ENCODE measurements at places on chromosomes 6 and 20.

GRCh38 chr20:54078296-54078984 lies 8.0 kb upstream of the BCAS1 start:
- no peaks in the 10 kb centered on the region for H3K36me3 ChIP-seq
- peak; percentile 50 for DNase-seq
- peak overlapping the region; percentile 77 for H3K4me3 ChIP-seq

DNA sequence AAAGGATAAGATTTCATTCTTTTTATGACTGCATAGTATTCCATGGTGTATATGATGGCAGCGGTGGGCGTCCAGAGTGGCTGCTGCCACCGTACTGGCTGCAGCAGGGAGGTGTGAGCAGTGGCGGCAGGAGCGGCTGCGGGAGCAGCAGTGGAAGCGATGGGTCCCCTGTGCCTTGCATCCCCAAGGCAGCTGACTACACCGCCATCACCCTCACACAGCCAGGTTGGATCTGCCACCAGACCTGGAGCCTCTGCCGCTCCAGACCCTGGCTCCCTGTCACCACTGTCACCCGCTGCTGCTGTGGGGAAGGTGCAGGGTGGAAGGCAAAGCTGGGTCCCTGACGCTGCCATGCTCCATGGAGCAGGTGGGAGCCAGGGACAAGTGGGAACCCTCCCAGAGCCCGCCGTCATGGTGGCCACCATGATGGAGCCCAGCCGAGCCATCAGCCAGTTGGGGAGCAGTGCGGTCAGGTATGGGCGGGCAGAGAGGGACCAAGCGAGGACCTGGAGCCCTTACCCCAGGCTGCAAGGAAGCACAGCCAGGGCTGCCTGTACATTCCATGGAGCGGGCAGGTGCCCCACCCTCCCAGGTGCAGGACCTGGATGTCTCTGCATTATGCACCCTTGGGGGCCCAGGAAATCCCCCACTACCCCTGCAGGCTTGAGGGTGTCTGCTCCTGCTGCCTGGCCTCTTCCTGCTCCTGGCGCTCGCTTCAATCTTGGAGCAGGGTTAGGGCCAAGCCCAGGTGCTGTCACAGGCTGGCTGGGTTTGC lies 226.1 kb downstream of the OTOR start:
- no peak overlapping the region for H3K4me3 ChIP-seq
- DNase-seq, result no peak
- no peaks in the 10 kb centered on the region for H3K36me3 ChIP-seq
- H3K27ac ChIP-seq, result no peak overlapping the region
- H3K4me1 ChIP-seq, result no peaks in the 10 kb centered on the region

DNA sequence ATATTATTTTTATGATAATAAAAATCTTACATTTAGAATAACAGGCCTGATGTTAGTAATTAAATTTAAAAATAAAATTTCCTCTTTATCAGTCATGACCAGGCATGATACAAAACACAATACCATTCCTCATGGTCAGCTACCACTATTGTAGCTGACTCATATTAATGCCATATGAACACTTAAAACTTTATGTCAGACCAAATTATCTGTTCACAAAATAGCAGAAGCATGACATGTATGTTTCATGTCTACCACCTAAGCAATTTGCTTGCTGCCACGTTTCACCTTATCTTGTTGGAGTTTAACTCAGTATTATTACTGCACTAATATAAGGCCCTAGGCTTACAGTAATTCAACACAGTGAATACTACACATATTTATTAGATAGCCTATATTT lies 65.7 kb downstream of the HTR1B start:
- no peak overlapping the region for H3K4me3 ChIP-seq
- H3K36me3 ChIP-seq, result no peaks in the 10 kb centered on the region
- H3K27me3 ChIP-seq, result no peaks in the 10 kb centered on the region
- DNase-seq, result no peak

- no peak overlapping the region for H3K4me3 ChIP-seq
- no peaks in the 10 kb centered on the region for H3K4me1 ChIP-seq
- peaks cover 6% of the 10 kb centered on the region for H3K27me3 ChIP-seq
- no peak overlapping the region for H3K27ac ChIP-seq
- H3K36me3 ChIP-seq, result no peaks in the 10 kb centered on the region
Measured at GRCh38 chr6:136186363-136186762, 63.7 kb downstream of the MTFR2 start.

- no peak for DNase-seq
- no peaks in the 10 kb centered on the region for H3K36me3 ChIP-seq
- no peaks in the 10 kb centered on the region for H3K27me3 ChIP-seq
- no peak overlapping the region for H3K27ac ChIP-seq
Measured at GRCh38 chr6:155382338-155382685, 68.0 kb upstream of the TFB1M start.

GRCh38 chr6:75694406-75694805 lies 54.6 kb upstream of the MYO6 start:
- H3K4me1 ChIP-seq, result no peaks in the 10 kb centered on the region
- H3K36me3 ChIP-seq, result peaks cover 22% of the 10 kb centered on the region
- DNase-seq, result no peak
- no peak overlapping the region for H3K27ac ChIP-seq
- no peak overlapping the region for H3K4me3 ChIP-seq
- H3K27me3 ChIP-seq, result no peaks in the 10 kb centered on the region

- no peaks in the 10 kb centered on the region for H3K4me1 ChIP-seq
- H3K4me3 ChIP-seq, result no peak overlapping the region
- DNase-seq, result no peak
- H3K27me3 ChIP-seq, result no peaks in the 10 kb centered on the region
- no peaks in the 10 kb centered on the region for H3K36me3 ChIP-seq
- H3K27ac ChIP-seq, result no peak overlapping the region
Measured at GRCh38 chr6:37122861-37123260, 47.1 kb upstream of the PIM1 start.

- H3K27ac ChIP-seq, result no peak overlapping the region
- no peaks in the 10 kb centered on the region for H3K4me1 ChIP-seq
- no peaks in the 10 kb centered on the region for H3K36me3 ChIP-seq
Measured at GRCh38 chr6:127051571-127052260, 66.8 kb upstream of the RSPO3 start.

GRCh38 chr6:63447134-63447533 lies 125.1 kb upstream of the LOC128125822 start:
- peaks cover 2% of the 10 kb centered on the region for H3K27me3 ChIP-seq
- DNase-seq, result no peak
- H3K4me3 ChIP-seq, result no peak overlapping the region
- H3K4me1 ChIP-seq, result no peaks in the 10 kb centered on the region

DNA sequence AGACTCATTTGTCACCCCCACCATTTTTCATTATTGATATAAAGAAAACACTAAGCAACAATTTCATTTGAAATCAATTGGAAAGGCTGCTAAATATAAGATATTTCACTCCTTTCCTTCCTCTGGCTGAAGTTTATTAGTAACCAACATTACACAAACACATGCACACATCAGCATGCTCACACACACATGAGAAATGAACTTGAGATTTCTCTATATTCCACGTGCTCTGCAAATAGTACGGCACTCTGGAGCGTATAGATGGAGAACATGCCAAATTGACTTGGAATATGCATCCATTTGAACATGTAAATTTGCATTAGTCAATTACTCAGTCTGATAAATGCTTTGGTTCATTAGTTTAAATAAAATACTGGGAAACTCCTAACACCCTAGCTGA lies 37.1 kb upstream of the F13A1 start:
- no peak for DNase-seq
- H3K4me3 ChIP-seq, result no peak overlapping the region
- peaks cover 2% of the 10 kb centered on the region for H3K27me3 ChIP-seq
- H3K36me3 ChIP-seq, result no peaks in the 10 kb centered on the region

GRCh38 chr20:22901921-22902320 lies 133.2 kb upstream of the SSTR4 start:
- no peak overlapping the region for H3K4me3 ChIP-seq
- H3K27ac ChIP-seq, result no peak overlapping the region
- H3K4me1 ChIP-seq, result no peaks in the 10 kb centered on the region
- peaks cover 2% of the 10 kb centered on the region for H3K27me3 ChIP-seq
- DNase-seq, result no peak
- H3K36me3 ChIP-seq, result no peaks in the 10 kb centered on the region

DNA sequence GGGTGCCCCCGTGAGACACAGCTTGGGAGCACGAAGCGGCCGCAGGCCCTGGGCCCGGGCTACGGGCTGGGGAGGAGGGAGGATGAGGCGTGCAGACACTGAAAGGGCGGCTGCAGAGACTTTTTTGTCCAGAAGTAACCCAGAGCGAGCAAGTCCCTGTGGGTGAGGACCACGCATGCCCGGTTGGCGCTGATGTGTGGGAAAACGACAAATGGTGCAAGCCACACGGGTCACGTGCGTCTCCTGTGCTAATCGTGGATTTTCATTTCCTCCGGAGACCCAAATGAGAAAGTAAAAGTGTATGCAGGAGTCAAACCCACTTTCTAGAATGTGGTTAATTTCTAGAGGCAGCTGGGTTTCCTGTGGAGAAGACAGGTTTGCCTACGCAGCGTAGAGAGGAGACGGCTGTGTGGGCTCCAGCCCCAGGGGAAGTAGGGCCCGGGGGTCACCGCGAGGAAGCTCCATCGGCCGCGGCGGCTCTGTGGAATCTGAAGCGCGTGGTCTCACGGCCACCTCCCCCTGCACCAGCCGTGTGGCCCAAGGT lies 19.0 kb downstream of the DLL1 start:
- peaks cover 28% of the 10 kb centered on the region for H3K4me1 ChIP-seq
- H3K27me3 ChIP-seq, result peaks cover 17% of the 10 kb centered on the region
- DNase-seq, result peak; percentile 92
- peak overlapping the region; percentile 79 for H3K4me3 ChIP-seq
- peak overlapping the region; percentile 68 for H3K27ac ChIP-seq

- H3K27ac ChIP-seq, result no peak overlapping the region
- H3K4me1 ChIP-seq, result no peaks in the 10 kb centered on the region
- H3K36me3 ChIP-seq, result no peaks in the 10 kb centered on the region
- no peak for DNase-seq
- no peaks in the 10 kb centered on the region for H3K27me3 ChIP-seq
Measured at GRCh38 chr20:16916165-16916564, 168.0 kb downstream of the OTOR start.

GRCh38 chr6:89239338-89239737 lies 22.2 kb upstream of the GABRR1 start:
- H3K27ac ChIP-seq, result no peak overlapping the region
- H3K36me3 ChIP-seq, result no peaks in the 10 kb centered on the region
- H3K4me1 ChIP-seq, result peaks cover 14% of the 10 kb centered on the region
- DNase-seq, result peak; percentile 48
- H3K27me3 ChIP-seq, result no peaks in the 10 kb centered on the region

DNA sequence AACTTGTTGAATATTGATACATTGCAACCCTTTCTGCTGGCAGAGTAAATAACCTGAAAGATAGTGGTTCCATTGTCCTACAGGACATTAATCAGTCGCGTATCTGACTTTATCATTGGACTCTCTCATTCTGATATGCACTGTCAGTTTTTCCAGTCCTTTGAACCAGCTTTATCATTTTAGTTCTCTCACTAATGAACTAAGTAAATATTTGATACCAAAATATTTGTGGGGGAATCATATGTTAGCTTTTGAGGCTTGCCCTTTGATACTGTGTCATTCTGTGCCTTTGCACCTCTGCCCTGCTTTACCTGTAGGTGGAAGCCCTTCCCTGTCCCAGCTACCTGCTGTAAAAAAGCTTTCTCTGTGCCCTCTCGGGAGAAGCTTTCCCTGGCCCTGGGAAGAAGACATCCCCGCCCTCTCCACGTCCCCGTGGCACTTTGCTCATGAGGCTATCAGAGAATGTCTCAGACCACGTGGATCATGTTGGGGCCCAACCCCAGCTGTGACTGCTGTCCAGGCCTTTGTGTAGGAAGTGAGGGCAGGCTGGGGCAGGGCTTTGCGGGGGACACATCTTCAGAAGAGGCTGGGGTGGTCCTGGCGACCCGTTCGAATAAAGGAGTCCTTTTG lies 117.8 kb upstream of the NXT1 start:
- no peak overlapping the region for H3K4me3 ChIP-seq
- no peak overlapping the region for H3K27ac ChIP-seq
- no peaks in the 10 kb centered on the region for H3K4me1 ChIP-seq
- no peak for DNase-seq

DNA sequence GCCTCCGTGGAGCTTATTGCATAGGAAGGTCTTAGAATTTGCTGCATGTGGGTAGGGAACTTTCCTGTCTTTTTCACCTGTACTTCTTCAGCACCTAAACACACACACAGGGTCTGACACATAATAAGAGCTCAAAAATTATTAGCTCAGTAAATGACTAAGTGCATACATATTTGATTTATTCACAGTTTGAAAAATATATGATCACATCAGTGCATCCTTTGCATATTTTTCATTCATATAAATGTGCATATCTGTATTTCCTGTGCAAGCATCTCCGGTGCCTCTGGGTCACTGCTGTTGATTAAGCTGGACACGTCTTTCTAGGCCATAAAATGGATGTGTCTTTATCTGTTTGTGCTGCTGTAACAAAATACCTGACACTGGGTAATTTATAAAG lies 234.7 kb downstream of the UST start:
- no peak overlapping the region for H3K27ac ChIP-seq
- peaks cover 2% of the 10 kb centered on the region for H3K27me3 ChIP-seq
- H3K4me3 ChIP-seq, result no peak overlapping the region
- H3K4me1 ChIP-seq, result peaks cover 11% of the 10 kb centered on the region
- H3K36me3 ChIP-seq, result no peaks in the 10 kb centered on the region

DNA sequence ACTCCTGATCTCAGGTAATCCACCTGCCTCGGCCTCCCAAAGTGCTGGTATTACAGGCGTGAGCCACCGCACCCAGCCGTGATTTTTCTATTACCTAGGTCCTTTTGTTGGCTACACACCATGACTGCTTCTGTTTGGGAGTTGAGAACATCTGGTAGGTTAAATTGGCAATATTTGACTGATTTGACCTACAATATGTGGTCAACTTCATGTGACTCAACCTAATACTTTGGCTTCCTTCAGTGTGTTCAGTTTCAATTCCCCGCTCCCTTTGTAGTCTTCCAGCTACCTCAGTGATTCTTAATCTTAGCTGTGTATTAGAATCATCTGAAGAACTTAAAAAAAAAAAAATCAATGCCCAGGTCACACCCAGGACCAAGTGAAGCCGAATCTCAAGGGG lies 47.4 kb downstream of the MYB start:
- no peaks in the 10 kb centered on the region for H3K36me3 ChIP-seq
- DNase-seq, result no peak
- peaks cover 6% of the 10 kb centered on the region for H3K4me1 ChIP-seq
- no peak overlapping the region for H3K4me3 ChIP-seq
- no peaks in the 10 kb centered on the region for H3K27me3 ChIP-seq

GRCh38 chr6:88561954-88562315 lies 395.8 kb upstream of the CNR1 start:
- DNase-seq, result no peak
- no peaks in the 10 kb centered on the region for H3K4me1 ChIP-seq
- no peaks in the 10 kb centered on the region for H3K36me3 ChIP-seq
- no peak overlapping the region for H3K27ac ChIP-seq

DNA sequence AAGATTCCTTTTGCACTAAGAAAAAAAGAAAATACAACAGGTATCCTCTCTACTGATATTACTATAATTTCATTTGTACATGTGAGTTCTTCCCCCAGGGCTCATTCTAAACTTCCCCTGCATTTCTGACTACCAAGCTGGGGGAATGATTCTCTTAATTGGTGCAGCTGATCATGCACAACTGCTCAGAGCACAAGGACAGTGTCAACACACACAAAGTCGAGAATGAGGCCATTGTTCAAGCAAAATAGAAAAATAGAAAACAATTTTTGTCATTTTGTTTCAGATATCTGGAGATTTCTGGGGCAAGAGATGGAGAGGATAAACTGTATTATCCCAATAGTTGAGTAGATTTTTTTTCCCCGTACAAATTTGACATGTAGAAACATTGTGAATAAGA lies 236.3 kb downstream of the HAO1 start:
- H3K36me3 ChIP-seq, result no peaks in the 10 kb centered on the region
- H3K27me3 ChIP-seq, result no peaks in the 10 kb centered on the region
- no peak for DNase-seq

Measured in immature natural killer cell (primary cell).